ENCODE measurements at places on chromosomes 12 and 14.

- DNase-seq: peak; percentile 32
These were observed at the start of gene LRRK2 for GRCh38 chr12:40224439-40225291. TSS of gene LRRK2 (plus strand) at chr12:40224997. CDS start at chr12:40225132, 135 bp downstream.

DNA sequence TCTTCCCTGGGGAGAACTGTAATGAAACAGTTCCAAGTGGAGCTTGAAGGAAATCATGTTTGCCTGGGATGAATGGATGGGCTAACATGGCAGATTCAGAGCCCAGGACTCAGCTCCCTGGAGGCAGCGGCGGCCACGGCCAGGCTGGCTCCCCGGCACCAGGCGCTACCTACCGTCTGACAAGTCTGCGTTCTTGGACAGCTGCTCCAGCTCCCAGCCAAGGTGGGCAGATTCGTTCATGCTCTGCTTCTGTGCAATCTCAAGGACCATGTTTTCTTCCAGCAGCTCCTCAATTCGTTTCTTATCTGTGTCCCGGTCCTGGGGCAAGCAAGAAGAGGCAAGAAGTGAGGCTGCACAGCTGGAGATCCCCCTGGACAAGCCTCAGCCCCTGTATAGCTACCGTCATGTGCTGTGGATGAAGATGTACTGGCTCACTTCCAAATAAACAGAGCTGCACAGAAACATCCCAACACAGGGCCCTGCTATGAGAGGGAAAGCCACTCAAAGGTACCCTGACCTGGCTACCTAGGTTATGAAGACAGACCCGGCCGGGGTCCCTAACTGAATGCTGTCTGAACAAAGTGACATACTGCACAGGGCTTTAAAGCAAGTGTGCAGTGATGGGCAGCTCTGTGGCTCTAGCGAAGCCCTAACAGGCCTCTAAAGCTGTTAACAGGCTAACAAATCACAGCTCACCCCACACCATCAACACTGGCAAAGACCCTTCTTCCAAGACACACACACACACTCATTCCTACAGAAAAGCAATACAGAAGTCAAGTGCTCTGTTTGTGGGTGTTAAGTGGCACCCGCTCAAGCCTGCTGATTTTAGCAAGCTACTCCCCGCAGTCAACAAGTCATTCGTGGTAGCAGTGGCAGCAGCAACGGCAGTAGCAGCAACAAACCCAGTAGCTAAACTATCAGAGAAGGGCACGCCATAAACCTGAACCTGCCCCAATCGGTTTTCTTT lies 80.4 kb upstream of the GPR68 start:
- DNase-seq: no peak

GRCh38 chr12:98085046-98085755 lies 430.2 kb upstream of the TMPO start:
- DNase-seq: no peak

DNA sequence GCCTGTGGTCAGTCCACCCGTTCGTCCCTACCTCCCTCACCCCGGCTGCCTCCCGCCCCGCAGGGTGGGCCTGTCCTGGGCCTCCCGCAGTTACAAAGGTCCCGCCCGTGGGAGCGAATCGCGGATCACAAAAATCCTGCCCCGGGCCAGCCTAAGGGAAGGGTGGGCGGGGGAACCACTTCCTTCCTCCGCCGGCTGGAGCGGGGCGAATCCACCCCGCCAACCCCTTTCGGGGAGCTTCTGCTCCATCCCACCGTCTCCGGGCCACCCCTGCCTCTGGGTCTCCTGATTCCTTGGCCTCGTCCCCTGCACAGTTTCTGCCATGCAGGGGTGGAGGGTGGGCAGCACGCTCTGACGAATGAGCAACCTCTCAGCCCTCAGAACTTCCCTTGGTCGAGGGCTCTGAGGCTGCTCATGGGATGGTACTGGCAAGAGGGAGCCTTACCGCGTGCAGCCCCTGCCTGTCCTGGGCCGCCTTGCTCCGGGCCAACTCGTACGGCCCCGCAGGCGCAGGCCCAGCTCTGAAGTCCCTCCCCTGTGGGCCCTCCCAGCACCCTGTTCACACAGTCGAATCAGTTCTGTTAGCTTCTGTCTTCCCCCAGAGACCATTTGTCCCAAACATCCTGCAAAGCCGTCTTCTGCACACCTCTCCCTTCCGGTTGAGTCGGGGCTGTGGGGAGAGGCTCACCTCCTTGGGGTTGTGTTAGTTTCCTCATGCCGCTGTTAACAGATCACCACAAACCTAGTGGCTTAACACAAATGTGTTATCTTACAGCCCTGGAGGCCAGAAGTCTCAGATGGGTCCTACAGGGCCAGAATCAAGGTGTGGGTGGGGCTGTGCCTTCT lies 589 bp upstream of the HVCN1 start:
- DNase-seq: peak; percentile 38

- no peak for DNase-seq
These were observed 36.4 kb downstream of the BBS10 start for GRCh38 chr12:76311796-76312195.

GRCh38 chr12:105204127-105204526 lies 31.8 kb downstream of the APPL2 start:
- no peak for DNase-seq

DNA sequence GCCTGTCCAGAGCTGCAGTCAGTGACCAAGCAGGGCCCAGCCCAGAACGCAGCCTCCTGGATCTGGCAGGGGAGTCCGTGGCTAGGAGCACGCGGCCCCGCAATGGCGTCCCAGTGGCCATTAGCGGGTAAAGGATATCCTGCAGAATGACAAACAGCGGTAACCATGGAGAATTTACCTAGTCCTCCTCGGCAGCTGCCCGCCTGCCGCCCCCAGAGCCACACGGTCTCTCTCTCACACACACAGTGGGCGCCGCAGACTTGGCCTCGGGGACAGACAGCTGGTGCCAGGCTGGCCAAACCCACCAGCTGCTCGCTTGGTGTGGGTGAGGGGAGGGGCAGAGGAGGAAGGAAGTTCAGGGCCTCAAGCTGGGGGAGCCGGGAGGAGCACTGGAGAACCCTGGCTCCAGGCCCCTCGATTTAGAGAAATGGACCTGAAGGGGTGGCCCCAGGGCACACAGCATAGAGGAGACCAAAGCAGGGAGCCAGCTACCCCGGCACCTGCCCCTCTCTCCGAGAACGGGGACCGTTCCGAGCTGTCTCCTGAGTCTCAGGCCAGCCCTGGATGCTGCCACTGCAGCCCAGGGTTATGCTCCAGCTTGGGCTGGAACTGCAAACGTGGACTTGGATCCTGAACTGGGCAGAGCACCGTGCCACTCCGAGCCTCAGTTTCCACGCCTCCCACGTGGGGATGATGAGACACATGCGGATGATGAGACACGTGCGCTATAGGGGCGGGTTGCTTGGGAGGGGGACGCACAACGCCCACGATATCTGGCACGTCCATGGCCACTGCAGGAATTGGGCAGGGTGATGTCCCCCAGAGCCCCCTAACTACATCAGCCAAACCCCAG lies 3.4 kb downstream of the CDK2AP1 start:
- DNase-seq: no peak

- DNase-seq: peak; percentile 81
These were observed 107.7 kb downstream of the ARF6 start for GRCh38 chr14:50000380-50001150.
